ENCODE measurements at places on chromosomes 5 and 9.

DNA sequence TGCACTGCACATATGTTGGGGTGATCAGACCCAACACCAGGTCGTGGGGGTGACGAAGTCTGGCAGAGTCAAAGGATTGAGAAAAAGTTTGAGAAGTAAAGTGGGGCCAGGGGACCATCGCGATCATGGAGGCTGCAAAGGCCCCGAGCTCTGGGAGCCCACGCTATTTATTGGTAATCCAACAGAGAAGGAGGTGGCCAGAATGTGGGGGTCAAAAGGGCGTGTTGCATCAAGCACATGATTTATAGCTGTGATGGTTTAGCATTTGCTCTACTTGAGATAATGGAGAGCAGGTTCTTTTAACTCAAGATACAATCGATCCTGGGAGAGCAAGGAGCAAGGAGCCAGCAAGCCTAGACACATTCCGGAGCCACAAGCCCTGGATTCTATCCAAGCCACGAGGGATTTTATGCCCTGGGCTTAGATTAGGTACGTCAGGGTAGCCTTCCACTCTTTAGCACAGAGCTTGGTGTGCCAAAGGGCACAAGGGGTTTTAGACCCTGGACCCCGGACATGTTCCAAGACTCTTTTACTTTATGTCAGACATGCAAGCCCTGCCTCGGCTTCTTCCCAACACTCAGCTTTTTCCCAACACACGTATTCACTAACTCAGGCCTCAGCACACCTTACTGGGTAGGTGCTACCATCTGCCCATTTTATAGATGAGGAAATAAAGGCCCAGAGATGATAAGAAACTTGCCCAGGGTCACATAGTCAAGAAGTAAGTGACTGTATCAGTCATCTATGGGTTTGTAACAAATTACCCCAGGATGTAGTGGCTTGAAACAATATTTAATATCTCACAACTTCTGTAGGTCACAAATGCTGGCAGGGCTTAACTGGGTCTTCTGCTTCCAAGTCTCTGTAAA is 39.5 kb downstream of the NSUN2 start:
- no peak for DNase-seq

GRCh38 chr5:151388960-151389359 is 41.6 kb upstream of the SLC36A2 start:
- DNase-seq: no peak

- DNase-seq: no peak
Observed at GRCh38 chr9:136763649-136764035, 676 bp downstream of the LCN15 start.

GRCh38 chr9:37251452-37251851 is 131.1 kb downstream of the ZCCHC7 start:
- no peak for DNase-seq

GRCh38 chr5:100643473-100643872 is 108.3 kb downstream of the FAM174A start:
- DNase-seq: peak; percentile 36

GRCh38 chr5:151430731-151431130 is 16.7 kb upstream of the SLC36A1 start:
- DNase-seq: no peak

DNA sequence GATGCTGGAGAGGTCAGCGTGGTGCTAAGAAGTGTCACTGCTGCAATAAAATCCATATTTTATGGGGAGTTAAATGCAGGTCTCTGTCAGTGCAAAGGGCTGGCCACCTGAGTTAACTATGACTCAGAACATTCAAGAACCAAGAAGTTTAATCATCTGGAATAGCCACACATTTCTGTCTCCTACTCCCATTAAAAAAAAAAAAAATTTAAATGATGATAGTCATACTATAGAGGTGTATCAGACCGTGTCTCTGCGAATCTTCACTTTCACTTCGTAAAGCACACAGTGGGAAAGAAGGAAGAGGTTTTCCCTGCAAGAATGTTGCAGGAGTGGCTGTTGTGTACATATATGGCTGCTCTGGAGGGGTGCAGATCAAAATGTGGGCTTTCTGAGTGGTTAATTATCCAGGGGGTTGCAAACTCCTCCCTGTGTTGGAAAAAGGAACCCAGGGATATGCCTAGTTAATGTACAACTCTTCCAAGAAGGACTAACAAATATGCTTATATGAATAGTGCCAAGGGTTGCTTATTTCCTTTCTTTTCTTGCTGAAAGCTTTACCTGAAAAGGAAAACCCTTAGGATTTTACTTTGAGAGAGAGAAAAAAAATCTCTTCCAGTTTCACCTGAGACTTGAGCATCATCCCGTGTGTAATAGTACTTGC is 1.5 kb downstream of the CDH6 start:
- DNase-seq: no peak

GRCh38 chr9:76365028-76365427 is 29.2 kb downstream of the RFK start:
- no peak for DNase-seq

DNA sequence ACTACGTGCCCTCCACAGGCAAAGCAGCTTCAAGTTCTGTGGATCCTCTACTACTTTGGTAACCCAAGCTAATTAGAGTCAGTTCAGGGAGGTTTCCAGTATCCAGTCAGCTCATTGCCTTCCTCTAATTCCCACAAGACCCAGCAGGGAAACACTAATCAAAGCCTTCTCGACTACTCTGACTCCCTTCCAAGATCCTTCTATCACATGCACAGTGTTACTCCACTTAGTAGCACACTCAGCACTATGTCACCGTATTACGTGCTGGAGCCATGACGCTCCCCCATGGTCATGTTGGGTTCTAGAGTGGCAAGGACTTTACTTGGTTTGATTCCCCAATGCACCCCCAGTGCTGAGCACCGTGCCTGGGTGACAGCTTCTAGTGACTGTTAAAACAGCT is 53.0 kb downstream of the DCP2 start:
- no peak for DNase-seq

- no peak for DNase-seq
Observed at GRCh38 chr5:435961-436640, 6.9 kb upstream of the EXOC3 start.

- no peak for DNase-seq
Observed at GRCh38 chr9:34139477-34140146, 13.1 kb upstream of the DCAF12 start.

- no peak for DNase-seq
Observed at GRCh38 chr9:71767163-71767775, 1.0 kb downstream of the CEMIP2 start.

DNA sequence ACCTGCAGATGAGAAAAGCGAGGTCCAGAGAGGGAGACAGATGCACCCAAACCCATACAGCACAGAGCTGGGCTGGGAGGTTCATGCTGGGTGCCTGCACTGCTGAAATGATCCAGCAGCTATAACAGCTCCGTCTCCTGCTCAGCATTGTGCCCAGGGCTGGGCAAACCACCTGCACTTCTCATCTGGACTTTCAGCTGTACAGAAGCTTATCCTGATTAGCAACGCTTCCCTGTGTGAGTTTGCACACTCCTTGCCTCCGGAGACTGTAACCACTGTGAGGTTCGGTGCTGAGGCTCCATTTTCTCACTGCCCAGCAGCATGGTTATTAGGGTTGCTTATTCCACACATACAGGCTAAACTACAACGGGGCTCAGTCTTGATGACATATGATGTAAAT is 326.1 kb downstream of the ASTN2 start:
- no peak for DNase-seq

DNA sequence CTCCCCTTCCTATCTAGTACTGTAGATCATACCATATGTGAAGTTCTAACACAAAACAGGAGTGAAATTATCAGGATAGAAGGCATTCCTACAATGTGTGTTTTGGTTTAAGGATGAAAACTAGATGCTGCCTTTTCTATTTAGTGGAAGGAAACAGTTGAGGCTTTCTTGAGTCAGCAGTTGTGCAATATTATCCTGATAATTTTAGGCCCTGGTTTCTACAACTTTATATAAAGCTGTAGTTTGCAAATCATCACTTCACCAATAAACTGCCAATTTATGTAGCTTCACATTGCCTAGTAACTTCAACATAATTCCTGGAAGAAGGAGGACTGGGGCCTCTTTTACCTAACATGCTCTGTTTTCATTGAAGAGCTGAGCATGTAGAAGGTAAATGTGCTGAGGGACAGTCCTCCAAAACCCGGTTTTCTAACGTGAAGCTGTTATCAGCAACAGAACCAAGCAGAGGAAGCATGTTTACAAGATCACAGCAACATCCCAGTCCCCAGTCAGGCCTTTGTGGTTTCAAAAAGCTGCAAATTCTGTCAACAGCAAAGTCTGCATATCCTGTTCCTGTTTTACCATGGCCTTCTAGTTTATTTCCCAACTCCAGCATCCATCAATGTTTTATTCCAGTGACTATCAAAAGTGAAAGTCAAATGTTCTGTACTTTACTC is 513.4 kb upstream of the MEF2C start:
- no peak for DNase-seq

GRCh38 chr5:76236684-76237083 is 153.5 kb downstream of the SV2C start:
- DNase-seq: no peak

- DNase-seq: no peak
Observed at GRCh38 chr5:55033568-55033967, 9.5 kb downstream of the GZMK start.

- no peak for DNase-seq
Observed at GRCh38 chr9:70542311-70542931, 128.0 kb upstream of the KLF9 start.

GRCh38 chr5:131400585-131400984 is 136.7 kb downstream of the CDC42SE2 start:
- DNase-seq: no peak

GRCh38 chr9:16333691-16334090 is 536.8 kb downstream of the BNC2 start:
- no peak for DNase-seq

GRCh38 chr5:68289498-68289897 is 73.9 kb downstream of the PIK3R1 start:
- DNase-seq: no peak

- DNase-seq: peak; percentile 72
Observed at GRCh38 chr5:34660444-34660843, 4.3 kb downstream of the RAI14 start.

GRCh38 chr5:127028822-127029457 is 1.4 kb downstream of the MARCHF3 start:
- DNase-seq: no peak

DNA sequence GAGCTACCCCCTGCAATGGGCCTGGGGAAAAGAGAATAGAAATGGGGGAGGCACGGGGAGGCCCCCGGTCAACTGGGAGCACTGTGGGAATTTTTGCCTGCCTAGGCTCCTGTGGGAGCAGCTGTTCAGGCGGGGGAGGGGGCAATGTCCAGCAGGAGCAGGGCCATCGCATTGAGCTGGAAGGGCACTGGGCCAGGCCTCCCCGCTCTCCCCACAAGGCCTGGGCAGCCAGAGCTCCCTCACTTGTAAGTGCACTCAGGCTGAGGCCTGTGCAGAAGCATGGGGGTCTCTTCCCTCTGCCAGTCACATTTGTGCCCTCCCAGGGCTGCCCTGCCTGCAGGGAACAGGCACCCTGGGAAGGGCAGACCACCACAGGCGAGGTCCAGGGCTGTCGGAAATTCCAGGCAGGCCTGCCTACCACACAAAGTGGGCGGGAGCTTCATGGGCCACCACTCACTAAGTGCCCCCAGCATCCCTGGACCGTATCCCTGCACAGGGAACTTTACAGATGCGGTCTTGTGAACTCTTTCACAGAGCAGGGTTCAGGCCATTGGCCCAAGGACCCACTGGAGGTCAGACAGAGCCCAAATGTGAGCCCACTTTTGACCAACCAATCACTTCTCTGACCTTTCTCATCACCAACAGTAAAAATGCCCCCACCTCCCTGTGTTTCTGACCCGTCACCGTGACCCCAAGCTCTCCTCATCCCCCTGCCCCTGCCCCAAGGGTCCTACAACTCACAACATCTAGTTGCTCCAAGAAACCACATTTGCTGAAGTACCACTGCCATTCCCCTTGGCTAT is 1.0 kb upstream of the CFAP157 start:
- DNase-seq: no peak

DNA sequence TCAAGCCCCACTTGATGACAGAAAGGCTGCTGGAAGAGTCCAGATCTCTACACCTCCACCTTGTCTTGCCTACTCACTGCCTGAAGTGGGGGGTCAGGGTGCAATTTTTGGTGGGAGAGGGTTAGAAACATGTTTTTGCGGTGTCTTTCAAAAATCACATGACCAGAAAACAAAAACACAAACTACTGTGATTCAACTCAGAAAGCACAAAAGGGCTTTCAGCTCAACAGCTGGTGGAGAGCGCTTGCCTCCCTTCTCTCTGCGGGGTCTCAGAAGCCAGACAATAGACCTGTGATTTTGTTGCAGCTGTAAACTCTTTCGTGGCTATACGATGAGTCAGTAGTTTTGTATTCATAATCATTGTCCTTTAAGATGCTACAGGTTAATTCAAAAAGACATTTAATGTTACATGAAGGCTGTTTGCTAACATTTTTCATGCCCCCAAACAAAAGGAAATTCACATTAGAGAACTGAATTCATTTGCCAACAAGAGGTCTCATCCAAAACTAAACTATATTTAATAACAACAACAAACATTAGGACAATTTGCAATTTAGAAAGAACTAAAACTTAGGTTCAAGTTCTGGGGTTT is 172.6 kb upstream of the RAI14 start:
- no peak for DNase-seq

- DNase-seq: no peak
Observed at GRCh38 chr9:112489876-112490666, 3.4 kb downstream of the KIAA1958 start.

DNA sequence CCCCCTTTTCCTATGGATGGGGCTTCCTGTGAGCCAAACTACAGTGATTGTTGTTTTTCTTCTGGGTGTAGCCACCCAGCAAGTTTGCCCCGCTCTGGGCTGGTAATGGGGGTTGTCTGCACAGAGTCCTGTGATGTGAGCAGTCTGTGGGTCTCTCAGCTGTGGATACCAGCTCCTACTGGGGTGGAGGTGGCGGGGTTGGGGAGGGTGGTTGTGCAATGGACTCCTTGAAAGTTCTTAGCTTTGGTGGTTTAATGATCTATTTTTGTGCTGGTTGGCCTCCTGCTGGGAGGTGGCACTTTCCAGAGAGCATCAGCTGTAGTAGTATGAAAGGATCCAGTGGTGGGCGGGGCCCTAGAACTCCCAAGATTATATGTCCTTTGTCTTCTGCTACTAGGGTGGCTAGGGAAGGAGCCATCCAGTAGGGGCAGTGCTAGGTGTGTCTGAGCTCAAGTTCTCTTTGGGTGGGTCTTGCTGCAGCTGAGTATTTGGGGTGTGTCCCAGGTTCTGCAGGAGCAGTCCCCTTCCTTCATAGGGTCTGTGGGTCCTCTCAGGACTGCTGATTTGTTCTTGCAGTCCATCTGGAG is 275.6 kb upstream of the PAPPA start:
- DNase-seq: no peak

DNA sequence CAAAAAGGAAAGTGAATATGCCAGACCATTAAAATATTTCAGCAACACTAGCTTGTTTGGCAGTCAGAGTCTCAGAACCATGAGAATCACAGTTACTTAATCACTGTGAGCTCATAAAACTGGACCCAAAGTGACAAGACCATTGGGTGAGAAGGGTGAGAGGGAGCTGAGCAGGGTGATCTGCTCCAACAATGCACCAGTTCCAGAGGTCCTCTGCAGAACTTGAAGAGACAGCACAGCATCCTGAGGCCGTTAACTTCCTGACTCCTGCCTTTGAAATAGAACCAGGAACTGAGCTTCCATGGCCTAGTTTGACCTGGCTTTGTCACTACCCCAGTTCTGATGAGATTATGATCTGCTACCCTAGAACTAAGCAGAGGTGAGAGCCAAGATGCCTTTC is 57.4 kb downstream of the NFIB start:
- DNase-seq: no peak

- no peak for DNase-seq
Observed at GRCh38 chr5:91110686-91111085, 272.4 kb downstream of the ARRDC3 start.

GRCh38 chr5:73380710-73381589 is 67.6 kb downstream of the FOXD1 start:
- no peak for DNase-seq

- DNase-seq: no peak
Observed at GRCh38 chr5:134648425-134649162, at the start of gene SEC24A. TSS of gene SEC24A (plus strand) at chr5:134648785. CDS start at chr5:134649077, 292 bp downstream.
